ENCODE measurements at places on chromosomes 6 and 20. TPM values are rescaled to one million over a fixed set of nuclear protein-coding genes. Genes with fewer than 3 reads are reported as not detected.
A peak's percentile ranks its signal among the peaks of the same experiment; 100 is the strongest.

DNA sequence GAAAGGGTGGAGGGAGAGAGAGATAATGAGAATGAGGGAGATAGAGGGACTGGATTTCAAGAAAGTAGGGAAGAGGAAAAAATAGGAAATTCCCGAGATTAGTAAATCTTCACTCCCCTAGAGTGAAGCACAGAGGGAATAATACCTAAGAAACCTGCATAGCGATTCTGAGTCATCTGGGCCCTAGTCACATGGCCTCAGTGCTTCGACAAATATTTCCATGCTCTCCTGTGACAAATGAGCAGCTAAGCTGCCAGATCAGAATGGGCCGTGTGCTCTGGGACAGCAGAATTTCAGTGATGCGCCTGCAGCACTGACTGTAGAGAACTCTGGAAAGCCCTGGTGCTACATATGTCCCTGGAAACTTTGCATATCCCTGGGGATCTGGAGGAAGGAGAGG lies 48.6 kb upstream of the GRIK2 start:
- DNase-seq, result no peak

- DNase-seq, result no peak
Observed at GRCh38 chr6:73610444-73611275, 43.1 kb downstream of the SLC17A5 start.

- DNase-seq, result no peak
Observed at GRCh38 chr20:51169813-51170212, 146.9 kb upstream of the KCNG1 start.

- no peak for DNase-seq
Observed at GRCh38 chr6:100288311-100288710, 176.4 kb downstream of the SIM1 start.

DNA sequence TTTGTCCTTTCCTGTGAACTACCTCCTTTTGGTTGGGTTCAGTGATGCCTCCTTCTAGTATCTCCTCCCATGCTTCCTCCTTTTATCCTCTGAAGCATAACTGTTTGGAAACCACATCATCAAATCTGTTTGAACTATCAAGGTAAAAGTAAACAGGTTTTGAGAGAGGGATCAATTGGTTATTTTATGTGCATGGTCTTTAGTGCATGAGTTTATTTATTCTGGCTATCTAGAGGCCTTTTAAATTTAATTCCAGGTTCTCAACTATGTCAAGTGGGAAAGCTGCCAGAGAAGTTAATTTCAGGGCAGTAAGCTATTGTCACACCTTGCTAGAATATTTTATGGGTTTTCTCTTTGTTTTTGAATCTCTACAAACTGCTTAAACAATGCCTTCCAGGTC lies 54.1 kb downstream of the WASF1 start:
- no peak for DNase-seq

DNA sequence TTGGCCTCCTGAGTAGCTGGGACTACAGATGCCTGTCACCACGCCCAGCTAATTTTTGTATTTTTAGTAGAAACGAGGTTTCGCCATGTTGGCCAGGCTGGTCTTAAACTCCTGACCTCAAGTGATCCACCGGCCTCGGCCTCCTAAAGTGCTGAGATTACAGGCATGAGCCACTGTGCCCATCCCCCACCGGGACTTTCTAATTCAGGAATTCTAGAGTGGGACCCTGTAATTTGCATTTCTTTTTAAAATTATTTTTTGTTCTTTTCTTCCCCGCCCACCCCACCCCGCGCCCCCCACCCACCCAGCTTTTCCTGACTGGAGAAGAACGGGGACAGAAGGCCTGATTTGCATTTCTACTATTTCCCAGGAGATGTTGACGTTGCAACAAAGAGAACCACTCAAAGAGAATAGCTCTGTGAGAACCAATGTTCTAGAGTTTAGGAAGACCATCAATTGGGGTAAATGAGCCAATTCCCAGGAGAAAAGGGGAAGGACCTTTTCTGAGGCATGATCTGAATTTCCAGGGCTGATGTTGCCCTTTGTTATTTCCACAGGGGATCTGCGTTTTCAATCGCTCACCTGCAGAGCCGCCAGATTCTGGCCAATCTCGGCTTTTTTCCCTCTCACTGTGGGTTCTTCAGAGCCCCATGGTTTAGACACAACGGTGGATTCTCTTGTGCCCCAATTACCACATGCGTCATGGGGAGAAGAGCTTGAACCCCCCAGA lies 33.2 kb upstream of the TFAP2C start:
- no peak for DNase-seq

GRCh38 chr6:82832811-82833210 lies 232.8 kb downstream of the UBE3D start:
- no peak for DNase-seq

GRCh38 chr6:24359640-24360454 lies 2.0 kb upstream of the DCDC2 start:
- DNase-seq, result peak; percentile 75

GRCh38 chr6:165755583-165755982 lies 92.5 kb upstream of the PDE10A start:
- DNase-seq, result no peak

DNA sequence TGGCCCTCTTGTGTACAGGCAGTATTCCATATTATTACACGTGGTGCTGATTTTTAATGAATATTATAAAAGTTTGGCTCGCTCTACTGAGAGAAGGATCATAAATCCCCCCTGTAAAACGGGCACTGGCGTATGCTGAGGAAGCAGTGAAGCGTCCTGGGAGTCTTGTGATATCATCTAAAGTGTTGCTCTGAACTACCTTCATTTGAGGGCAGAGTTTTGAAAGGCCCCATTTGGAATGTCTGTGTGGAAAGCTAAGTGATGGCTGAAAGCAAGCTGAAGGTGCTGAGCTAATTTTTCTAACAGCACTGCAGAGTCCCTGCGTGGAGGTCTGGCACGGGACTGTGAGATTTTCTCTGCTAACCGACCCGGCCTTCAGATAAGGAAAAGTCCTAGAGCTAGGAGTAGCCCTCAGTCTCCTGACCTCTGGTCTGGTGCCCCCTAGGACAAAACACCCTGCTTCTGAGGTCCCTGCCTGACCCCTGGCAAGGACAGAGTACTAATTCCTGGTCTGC lies 1.3 kb upstream of the BACH2 start:
- no peak for DNase-seq

GRCh38 chr6:26234421-26235301 lies 130.3 kb upstream of the BTN3A2 start:
- peak; percentile 47 for DNase-seq

DNA sequence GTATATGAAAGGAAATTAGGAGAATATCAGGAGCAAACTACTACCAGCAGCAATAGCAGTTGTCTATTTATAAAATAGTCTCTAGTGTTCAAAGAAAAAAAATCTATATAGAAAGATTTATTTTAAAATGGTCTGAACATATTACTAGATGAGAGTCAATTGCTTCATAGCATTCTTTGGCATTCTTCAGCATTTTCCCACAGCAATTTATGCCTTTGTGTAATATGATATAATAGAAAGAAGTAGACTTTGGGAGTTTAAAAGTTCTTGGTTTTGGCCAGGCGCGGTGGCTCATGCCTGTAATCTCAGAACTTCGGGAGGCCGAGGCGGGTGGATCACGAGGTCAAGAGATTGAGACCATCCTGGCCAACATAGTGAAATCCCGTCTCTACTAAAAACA lies 157.0 kb upstream of the PLN start:
- no peak for DNase-seq

Gene SLC35F1
- total RNA-seq, result not detected

Gene GSTA1
- total RNA-seq, result not detected

Gene ANKRD6
- 3.8 TPM for total RNA-seq

Gene DEK
- total RNA-seq, result 73.1 TPM

Gene MEP1A
- total RNA-seq, result not detected

Data from T-helper 17 cell (primary cell).